ENCODE measurements at places on chromosomes 6 and 20.

- DNase-seq, result peak; percentile 38
Observed at GRCh38 chr6:169723991-169724493, 258 bp downstream of the PHF10 start.

DNA sequence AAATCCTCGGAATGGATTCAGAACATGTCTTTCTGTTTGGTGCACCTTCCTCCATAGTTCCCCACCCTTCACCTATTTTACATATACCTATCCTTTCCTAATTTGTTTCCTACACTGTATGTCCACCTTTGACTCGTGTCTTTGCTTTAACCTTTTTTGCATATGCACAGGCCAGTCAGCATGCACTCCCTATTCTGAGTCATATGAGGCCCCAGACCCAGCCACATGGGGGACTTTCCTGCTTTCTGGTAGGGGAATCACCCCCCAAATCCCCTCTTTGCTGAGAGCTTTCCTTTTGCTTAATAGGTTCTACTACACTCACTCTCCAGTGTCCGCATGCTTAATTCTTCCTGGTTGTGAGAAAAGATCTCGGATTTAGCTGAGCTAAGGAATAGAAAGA is 393.8 kb upstream of the IMPG1 start:
- no peak for DNase-seq

- no peak for DNase-seq
Observed at GRCh38 chr20:38779247-38780097, 26.0 kb upstream of the PPP1R16B start.

GRCh38 chr20:50243610-50244351 is 53.2 kb downstream of the CEBPB start:
- no peak for DNase-seq

GRCh38 chr20:60255415-60255814 is 297.2 kb downstream of the CDH26 start:
- DNase-seq, result no peak

DNA sequence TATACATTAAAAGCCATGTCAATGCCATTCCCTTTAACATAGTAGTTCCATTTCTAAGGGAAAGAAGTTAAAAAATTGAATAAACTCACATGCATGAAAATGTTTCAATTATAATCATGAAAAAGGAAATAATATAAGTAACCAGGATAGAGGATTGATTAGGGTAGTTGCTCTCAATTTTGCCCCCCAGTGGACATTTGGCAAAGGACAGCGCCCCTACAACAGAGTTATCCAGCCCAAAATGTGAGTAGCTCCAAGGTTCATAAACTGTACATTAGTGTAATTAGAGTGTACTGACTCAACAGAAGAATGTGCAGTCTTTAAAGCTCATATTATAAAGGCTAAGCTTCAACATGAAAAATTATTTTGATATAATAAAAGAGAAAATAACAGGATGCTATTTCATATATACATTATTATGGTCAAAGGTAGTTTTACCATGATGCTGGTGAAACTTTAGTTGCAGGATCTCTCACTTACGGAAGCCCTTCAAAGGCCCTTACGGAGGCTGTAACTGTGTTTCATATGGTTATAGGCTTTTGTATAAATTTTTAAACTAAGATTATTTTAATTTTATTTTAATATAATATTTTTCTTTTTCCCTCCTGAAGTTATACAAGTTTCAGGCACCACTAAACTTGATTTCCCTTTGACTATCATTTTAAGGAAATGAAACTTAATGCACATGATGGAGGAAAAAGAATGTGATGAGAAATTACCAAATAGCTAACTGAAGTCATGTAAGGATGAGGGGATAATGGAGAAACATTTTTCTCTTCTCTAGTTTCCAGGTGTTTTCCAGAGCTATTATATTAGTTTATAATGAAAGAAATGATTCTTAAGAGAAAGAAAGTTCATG is 403.6 kb downstream of the PLCB1 start:
- no peak for DNase-seq

GRCh38 chr20:41141153-41141815 is 3.9 kb downstream of the PLCG1 start:
- DNase-seq, result peak; percentile 22

DNA sequence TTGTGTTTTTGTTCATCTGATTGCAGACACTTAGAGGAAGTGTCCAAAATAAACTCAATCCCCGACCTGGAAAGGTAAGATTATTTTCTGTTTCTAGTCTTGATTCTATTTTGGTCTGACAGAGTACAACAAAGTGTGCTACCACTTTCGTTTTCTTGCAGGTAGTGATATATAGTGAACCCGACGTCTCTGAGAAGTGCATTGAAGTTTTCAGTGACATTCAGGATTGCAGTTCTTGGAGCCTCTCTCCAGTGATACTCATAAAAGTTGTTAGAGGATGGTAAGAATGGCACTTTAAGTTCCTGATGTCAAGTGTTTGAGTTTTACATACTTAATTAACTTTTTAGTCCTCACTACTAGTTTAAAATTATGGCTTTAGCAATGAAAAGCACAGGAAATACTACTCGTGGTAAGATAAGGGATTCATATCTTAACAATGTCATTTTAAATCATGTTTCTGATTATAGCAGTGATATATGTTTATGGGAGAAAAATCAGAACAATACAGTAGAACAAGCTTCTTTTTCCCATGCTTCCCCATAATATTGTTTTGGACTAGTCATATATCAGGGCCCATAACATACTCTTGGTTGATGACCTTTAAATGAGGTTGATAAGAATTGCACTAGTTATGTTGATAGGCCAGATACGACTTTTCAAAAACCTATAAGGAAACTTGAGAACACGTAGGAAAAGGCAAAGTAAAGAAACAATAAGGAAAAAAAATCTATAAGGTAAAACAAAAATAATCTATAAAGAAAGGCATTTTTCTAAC is 104.0 kb downstream of the RTN4IP1 start:
- no peak for DNase-seq

GRCh38 chr6:2741756-2742155 is 9.0 kb downstream of the MYLK4 start:
- peak; percentile 19 for DNase-seq

- no peak for DNase-seq
Observed at GRCh38 chr6:166449641-166450040, 66.9 kb upstream of the MPC1 start.

DNA sequence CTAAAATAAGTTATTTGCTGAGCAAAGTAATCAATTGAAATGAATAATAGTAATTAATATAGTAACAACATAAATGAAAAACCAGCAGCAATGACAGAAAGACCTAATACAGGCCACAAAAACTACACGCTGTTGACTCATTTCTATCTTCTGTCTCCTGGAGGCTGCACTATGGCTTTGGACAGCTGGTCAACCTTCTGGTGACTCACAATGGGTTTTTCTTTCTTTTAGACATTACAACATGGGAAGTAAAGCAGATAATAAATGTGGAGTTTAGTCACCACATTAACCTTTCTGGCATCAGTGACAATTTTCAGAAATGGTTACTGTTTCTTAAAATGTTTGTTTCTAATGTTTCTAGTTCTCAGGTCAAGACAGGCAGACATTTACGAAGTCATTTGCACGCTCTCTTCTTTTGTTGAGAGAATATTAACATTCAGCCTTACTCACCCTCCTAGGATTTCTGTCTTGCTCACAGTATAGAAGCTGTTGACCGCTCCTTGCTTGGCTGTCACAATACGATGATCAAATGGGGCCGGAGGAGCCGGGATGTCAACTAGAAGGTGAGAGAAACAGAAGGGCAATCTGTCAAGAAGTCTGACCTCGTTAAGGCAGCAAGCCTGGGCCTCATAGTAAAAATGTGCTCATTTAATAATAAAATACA is 62.2 kb downstream of the MYLK4 start:
- DNase-seq, result peak; percentile 76

All from fibroblast of skin of right biceps (primary cell).